ENCODE measurements at places on chromosomes 3 and 15.
A peak's percentile ranks its signal among the peaks of the same experiment; 100 is the strongest.

DNA sequence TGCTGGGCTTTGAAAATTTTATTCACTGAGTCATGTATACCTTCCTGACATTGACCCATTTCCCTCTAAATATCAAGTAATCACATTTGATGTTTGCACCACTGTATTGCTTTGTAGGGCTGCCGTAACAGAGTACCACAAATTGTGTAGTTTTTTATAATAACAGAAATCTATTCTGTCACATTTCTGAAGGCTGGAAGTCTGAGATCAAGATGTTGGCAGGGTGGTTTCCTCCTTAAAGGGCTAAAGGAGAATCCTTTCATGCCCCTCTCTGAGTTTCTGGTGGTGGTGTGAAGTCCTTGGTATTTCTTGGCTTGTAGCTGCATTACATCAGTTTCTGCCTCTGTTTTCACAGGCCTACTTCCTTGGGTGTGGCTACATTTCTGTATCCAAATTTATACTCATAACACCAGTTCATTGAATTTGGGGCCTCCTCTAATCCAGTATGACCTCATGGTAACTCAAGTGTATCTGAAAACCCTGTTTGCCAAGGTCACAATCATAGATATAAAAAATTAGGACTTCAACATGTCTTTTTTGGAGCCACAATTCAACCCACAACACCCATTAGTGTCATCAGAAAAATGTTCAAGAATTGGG is 29.1 kb upstream of the ST6GAL1 start:
- no peak for DNase-seq

DNA sequence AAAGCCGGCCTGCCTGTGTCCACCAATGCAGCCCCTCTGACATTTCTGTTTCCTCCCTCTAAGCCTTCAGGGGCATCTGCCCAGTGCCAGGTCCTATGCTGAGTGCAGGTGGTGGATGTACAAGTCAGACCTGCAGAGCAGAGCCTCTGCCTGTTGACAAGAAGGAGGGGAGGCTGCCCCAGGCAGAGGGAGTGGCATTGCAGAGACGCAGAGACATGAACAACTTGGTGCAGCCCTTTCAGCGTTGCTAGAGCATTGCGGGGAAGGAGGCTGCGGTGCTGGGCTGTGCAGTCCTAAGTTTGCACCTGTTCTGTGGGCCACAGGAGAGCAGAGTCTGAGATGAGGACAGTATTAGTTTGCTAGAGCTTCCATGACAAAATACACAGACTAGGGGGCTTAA is 65.2 kb downstream of the LSM3 start:
- no peak for DNase-seq

GRCh38 chr3:63670544-63670943 is 18.1 kb downstream of the SNTN start:
- DNase-seq = no peak

DNA sequence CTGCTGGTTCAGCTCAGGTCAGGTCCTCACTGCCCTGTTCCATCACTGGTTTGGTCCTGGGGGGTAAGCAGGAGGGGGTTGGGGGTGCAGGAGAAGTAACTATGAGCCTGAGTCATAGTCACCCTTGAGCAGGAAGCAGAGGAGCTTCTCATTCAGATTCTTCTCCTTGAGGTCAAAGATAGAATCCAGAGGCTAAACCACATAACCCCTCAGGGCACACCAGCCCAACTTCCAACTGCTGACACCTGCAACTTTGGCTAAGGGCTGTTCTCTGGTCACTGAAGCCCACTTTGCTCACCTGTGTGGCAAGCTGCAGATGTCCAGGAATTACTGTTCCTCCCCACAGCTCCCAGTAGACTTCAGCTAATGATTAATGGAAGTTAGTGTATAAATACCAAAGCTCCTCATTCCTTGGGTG is 48.8 kb upstream of the LRRFIP2 start:
- DNase-seq = no peak

DNA sequence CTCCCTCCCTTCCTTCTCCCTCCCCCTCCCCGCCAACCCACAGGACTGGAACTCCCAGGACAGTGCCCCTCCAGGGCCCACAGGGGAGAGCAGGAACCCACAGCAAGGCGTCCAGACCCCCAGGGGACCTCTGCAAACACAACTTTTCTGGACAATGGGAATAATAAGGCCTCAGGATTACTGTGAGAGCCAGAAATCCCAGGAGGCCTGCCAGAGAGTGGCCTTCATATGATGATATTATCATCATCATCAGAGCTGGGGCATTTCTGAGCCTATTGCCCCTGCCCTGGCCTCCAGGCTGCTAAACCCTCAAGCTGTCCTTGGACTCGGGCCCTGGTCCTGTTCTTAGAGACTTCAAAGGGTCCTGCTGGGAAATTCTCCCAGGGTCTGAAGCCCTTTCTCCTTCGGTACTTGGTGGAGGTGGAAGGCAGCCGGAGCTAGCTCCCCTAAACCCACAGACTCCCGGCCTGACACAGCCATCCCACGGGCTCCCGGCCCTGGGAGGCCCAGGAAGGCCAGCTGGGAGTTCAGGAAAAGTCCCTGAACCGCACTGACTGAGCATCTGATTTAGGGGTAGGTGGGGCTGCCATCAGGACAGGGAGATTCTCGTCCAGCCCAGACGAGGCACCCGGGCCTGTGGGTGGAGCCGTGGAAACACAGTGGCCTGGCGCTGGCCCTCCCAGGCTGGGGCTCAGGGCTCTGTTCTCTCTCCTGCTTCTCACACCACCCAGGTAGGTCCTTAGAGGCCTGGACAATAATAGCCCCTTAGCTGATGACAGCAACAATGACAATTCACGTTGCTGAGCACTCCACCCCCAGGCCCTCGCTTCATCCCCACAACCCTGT is 4.9 kb downstream of the CALML4 start:
- no peak for DNase-seq

- no peak for DNase-seq
These were observed 548 bp upstream of the PSMD6 start for GRCh38 chr3:64023861-64024223.

DNA sequence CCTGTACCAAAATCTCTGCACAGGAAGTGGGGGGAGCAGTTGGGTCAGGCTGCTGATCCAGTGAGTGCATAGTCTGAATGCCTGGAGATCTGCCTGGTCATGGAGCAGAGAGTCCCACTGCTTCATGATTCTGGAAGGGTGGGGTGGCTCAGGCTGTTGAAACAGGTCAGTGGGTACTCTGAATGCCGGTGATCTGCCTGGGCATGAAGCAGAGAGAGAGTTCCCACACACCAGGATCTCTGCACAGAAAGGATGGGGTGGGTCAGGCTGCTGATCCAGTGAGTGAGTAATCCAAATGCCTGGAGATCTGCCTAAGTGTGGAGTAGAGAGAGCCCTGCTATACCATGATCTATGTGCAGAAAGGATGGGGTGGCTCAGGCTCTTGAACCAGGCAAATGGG is 16.1 kb upstream of the GCSAM start:
- DNase-seq = no peak

DNA sequence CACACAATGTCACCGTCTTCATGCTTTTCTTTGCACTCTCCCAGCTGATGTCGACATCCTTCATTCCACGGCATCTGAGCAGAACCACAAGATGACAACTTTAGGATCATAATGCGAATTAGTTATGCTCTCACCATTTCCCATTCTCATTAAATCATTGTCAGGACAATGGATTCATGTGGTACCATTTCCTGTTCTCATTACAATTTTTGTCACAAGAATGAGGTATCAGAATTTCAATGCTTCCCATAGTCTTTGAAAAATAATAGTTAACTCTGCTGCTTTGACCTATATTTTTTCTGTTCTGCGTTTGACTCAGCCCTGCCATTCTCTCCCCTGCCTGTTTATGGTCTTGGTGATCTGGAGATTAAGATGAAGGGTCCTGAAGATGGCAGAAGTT is 175.7 kb upstream of the MDFIC2 start:
- DNase-seq = no peak

- DNase-seq = peak; percentile 24
These were observed 468.6 kb upstream of the CFAP20DC start for GRCh38 chr3:59518283-59519055.

DNA sequence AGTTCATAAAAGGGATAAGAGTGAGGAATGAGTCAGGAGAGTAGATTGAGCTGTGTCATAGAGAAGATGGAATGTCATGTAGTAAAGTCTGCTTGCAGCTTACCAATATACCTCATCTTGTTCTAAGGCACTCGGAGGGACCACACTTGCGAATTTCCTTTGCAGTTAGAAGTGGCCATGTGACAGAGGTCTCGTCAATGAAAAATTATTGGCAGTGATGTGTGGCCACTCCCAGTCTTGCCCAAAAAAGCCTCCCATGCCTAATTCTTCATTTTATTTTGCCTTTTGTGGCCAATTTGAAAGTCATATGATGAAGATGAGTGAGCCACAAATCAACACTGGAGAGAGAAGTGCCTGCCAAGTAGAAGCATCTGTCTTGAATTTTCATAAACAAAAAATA is 465.6 kb upstream of the ZNF385D start:
- no peak for DNase-seq

DNA sequence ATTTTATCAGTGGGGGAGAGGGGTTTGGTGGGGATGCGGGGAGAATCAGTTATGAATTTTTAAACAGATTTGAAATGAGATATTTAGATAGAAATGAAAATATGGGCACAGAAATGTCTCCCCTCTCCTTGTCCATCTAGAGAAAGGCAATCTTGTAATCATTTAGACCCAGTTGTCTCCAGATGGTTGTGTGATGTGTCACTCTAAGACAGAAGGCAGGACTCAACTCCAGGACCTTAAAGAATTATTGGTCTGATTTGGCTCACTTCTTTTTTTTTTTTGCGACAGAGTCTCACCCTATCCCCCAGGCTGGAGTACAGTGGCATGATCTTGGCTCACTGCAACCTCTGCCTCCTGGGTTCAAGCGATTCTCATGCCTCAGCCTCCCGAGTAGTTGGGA is 77.2 kb downstream of the EOMES start:
- no peak for DNase-seq

DNA sequence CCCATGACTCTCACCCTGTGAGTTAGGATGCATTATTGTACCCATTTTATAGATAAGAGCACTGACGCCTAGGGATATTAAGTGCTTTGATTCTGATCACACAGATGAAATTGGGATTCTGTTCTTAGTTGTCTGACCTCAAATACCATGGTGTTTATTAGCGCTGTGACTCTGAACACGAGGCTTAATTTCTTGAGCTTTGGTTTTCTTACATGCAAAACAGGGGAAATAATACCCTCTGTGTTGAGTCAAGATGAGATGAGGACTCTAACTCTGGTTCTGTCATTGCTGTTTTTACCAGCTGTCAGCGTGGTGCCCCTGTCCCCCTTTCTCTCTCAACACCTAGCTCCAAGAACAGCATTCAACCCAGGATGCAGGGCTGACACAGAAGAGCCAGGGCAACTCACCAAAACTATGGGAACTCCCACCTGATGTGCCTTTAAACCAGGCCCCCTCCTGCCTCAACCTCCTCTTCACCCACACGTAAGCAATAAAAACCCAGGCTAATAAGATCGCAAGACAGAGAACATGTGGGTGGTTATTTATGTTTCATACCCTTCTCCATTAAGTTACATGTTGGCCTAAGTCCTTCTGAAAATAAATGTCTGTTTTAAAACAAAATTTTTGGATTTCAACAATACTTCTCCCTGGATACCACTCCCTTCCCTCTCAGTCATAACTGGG is 100.1 kb upstream of the SPATA12 start:
- DNase-seq = no peak

GRCh38 chr15:70220490-70221096 is 122.9 kb upstream of the TLE3 start:
- DNase-seq = no peak

DNA sequence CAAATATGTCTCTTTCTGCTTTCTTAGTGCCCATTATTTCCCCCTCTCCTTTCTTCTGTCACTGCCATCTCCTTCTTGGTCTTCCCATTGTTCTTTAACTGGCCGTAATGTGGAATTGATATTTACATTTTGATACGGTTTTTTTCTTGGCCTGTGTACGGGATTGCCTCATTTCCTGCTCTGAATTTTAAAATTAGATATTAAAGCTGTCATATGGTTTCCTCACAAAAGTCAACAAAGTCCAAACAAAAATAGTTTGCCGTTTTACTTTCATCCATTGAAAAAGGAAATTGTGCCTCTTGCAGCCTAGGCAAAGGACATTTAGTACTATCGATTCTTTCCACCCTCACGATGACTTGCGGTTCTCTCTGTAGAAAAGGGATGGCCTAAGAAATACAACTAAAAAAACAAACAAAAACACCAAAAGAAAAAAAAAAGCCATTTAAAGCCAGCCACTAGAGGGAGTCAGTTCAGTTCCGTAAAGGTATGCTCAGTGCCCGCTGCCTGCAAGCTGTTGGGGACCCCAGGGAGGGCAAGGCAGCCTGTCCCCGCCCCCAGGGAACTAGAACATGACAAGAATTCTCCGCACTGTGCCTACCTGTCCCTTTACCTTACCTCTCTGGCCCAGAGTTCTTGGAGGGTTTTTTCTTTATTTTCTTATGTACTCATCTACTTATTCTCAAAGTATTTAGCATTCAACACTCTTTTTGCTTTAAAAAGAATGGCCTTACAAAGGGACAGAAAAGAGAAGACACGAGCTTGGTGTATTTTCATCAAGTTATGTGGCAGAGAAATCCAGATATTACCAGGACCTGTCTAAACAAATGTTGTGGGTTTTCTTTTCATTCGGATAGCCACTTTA is 30.0 kb upstream of the NR2E3 start:
- DNase-seq = peak; percentile 46

- no peak for DNase-seq
These were observed 11.3 kb downstream of the RBP1 start for GRCh38 chr3:139528281-139528680.

DNA sequence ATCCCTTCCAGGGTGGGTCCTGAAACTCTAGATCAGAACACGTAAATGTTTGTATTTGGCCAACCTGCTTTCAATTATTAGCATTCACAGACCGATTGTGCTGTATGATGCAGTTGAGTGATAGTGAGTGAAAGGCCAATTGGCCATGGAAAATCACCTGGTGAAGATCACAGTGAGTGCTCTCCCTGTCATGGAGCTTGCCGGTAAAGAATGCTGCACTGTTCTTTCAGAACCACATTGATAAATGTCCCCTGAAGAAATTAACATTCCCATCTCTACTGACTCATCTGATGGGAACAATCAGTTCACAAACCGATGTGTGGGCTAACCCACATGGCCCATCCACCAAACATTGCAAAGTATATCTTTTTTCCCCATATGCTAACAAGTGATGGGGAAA is 324.8 kb upstream of the TBL1XR1 start:
- no peak for DNase-seq

GRCh38 chr15:40925495-40925862 is 3.7 kb upstream of the DLL4 start:
- DNase-seq = no peak

DNA sequence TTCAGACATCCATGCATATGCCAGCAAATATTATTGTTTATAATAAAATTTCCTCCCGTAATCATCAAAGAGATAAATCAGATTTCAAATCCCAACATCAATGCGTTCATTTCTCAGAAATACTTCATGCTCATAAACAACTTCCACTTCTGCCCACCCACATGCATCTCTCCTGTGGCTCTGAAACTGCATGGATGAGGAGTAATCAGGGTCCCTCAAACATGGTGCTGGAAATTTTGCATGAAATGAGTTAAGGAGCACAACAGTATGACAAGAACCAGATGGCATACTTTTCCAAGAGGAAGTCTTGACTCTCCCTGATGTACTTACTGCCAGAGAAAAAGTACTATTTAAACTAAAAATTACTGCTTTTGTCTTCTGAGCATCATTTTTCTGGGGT is 26.9 kb upstream of the MFSD1 start:
- DNase-seq = no peak

GRCh38 chr15:98873441-98874218 is 134.0 kb downstream of the PGPEP1L start:
- DNase-seq = no peak
